ENCODE measurements at places on chromosomes 4 and X.

DNA sequence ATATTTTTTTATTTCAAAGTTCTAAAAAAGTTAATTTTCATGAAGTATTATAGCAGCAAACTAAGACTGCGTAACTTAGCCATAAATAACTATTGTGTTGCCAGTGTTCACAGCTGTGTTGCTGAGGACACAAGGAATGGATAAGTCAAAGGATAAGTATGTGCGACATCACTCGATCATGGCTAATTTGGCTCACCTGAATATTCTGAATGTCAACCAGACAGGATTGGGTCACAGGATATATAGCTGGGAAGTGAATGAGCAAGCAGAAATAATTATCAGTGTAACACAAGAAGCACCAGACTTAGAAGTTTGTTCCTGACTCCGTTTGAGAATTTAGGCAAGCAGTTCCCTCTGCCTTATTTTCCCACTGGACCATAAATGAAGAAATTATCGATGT, 33.9 kb downstream of the PRDM8 start:
- H3K27me3 ChIP-seq: peaks cover 13% of the 10 kb centered on the region
- H3K4me1 ChIP-seq: no peaks in the 10 kb centered on the region
- H3K27ac ChIP-seq: no peak overlapping the region
- H3K36me3 ChIP-seq: no peaks in the 10 kb centered on the region
- no peak overlapping the region for H3K4me3 ChIP-seq

GRCh38 chr4:109113521-109113920, 188.9 kb downstream of the COL25A1 start:
- DNase-seq: no peak
- H3K27me3 ChIP-seq: peaks cover 14% of the 10 kb centered on the region
- no peaks in the 10 kb centered on the region for H3K4me1 ChIP-seq
- no peak overlapping the region for H3K4me3 ChIP-seq

- no peaks in the 10 kb centered on the region for H3K4me1 ChIP-seq
- no peak overlapping the region for H3K27ac ChIP-seq
- no peak for DNase-seq
Observed at GRCh38 chr4:169573889-169574288, 38.5 kb downstream of the NEK1 start.

DNA sequence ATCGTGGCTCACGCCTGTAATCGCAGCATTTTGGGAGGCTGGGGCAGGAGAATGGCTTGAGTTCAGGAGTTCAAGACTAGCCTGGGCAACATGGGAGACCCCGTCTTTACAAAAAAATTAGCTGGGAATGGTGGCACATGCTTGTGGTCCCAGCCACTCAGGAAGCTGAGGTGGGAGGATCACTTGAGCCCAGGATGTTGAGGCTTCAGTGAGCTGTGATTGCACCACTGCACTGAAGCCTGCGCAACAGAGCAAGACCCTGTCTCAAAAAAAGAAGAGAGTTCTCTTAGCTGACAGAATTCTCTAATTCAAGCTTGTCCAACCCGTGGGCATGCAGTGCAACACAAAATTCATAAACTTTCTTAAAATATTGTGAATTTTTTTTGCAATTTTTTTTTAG, 95.6 kb upstream of the CBR4 start:
- H3K27ac ChIP-seq: no peak overlapping the region
- no peak for DNase-seq
- peaks cover 3% of the 10 kb centered on the region for H3K27me3 ChIP-seq

GRCh38 chr4:25098964-25099891, 61.0 kb downstream of the SEPSECS start:
- H3K4me3 ChIP-seq: no peak overlapping the region

DNA sequence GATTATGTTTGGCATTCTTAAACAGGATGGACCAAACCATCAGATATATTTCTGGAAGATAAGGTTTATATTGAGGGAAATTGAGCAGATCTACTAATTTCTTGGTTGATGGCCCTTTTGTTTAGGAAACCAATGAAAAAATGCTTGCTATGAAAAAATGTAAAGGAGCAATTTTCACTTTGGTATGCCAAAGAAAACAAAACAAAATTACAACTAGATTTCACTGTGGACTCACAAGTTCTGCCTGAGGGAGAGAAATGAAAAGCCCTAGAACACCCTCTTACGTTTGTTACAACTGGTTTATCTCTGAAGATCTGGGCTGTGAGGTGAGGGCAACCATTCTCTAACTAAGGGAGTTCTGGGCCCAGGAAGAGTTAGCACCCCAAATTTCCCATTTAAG, 122.5 kb upstream of the IL15 start:
- no peak overlapping the region for H3K4me3 ChIP-seq
- H3K4me1 ChIP-seq: no peaks in the 10 kb centered on the region
- DNase-seq: no peak
- H3K27me3 ChIP-seq: no peaks in the 10 kb centered on the region

GRCh38 chr4:101941816-101942358, 151.4 kb downstream of the BANK1 start:
- no peaks in the 10 kb centered on the region for H3K36me3 ChIP-seq
- H3K27me3 ChIP-seq: peaks cover 15% of the 10 kb centered on the region
- H3K4me3 ChIP-seq: no peak overlapping the region
- no peaks in the 10 kb centered on the region for H3K4me1 ChIP-seq

DNA sequence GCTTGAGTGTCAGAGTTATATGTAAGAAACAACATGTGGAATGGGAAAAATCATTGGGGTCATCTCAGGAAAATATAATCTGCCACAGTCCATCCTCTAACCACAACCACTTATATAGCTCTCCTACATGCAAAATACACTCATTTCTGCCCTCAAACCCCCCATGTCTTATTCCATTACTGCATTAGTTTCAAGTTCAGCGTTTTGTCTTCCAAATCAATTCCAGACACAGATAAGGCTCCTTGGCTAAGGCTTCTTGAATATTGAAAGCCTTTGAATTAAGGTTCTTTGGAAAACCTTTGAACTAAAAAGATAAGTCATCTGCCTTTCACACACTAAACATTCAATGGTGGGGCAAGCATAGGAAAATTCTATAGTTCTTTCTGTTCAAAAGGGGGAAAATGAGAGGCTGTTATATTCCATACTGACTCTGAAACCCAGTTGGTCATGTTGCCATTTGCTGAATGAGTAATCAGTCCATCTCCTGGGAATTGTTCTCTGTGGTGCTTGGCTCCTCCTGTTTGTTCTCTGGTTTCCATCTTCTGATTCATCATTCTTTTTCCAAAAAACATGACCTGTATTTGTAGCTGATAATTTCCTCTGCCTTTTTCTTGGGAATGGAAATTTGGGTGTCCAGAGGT, 218.7 kb downstream of the BMPR1B start:
- H3K36me3 ChIP-seq: no peaks in the 10 kb centered on the region
- H3K27me3 ChIP-seq: no peaks in the 10 kb centered on the region
- no peak for DNase-seq
- H3K4me3 ChIP-seq: no peak overlapping the region
- H3K27ac ChIP-seq: no peak overlapping the region

DNA sequence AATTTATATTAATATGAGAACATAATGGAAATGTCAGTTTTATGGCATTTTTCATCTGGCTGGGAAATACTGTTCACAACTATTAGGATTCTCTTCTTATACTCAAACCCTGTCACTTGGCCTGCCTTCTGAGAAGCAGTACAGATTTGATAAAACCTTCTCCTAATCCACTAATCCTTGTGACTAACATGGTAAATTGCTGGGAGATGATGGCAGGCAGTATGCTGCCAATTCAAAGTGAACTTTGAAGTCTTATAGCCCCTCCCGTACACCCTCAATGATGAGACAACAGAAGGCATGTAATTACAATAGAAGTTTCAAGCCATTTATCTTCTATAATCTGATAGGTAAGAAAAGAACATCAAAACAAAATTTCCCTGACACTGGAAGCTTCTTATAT, 36.9 kb downstream of the PAQR3 start:
- H3K36me3 ChIP-seq: peaks cover 8% of the 10 kb centered on the region
- no peaks in the 10 kb centered on the region for H3K27me3 ChIP-seq
- H3K4me3 ChIP-seq: no peak overlapping the region
- DNase-seq: no peak
- H3K4me1 ChIP-seq: peaks cover 2% of the 10 kb centered on the region

DNA sequence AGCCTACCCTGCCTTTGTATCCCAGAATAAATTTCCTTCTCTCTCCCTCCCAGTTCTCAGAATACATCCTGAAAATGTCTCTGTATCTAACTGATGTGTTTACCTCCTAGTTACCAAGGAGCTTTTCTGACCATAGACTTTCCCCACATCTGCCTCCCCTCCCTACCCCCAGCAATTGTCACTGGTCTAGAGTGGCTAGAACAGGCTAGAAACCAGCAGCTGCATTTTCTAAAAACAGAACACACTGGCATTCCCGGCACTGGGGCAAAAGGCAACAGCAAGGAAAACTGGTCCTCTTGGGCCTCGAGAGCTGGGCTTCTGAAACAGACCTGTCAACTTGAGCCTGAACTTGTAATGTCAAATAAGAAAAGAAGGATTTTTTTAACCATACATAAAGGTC, 16.4 kb downstream of the TASL start:
- no peaks in the 10 kb centered on the region for H3K4me1 ChIP-seq
- H3K36me3 ChIP-seq: peaks cover 12% of the 10 kb centered on the region
- no peak overlapping the region for H3K27ac ChIP-seq
- DNase-seq: no peak

DNA sequence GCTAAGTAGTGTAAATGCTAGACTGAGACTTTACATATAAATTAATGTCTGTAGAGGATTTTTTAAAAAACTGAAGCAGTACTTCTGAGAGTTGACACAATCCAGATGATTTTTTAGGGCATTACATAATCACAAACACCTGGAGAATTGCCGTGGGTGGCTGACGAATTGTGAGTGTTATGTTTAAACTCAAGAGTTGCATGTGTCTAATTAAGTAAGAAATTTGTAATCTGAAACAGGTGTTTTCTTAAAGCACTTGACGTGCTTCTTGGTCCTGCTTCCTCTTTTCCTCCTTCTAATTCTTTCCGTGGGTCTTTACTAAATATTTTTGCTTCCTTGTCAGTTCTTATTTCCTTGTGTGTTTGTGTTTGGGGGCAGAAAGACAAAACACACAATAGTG, 27.8 kb downstream of the PIR start:
- H3K4me3 ChIP-seq: no peak overlapping the region
- H3K27ac ChIP-seq: no peak overlapping the region
- no peaks in the 10 kb centered on the region for H3K36me3 ChIP-seq

DNA sequence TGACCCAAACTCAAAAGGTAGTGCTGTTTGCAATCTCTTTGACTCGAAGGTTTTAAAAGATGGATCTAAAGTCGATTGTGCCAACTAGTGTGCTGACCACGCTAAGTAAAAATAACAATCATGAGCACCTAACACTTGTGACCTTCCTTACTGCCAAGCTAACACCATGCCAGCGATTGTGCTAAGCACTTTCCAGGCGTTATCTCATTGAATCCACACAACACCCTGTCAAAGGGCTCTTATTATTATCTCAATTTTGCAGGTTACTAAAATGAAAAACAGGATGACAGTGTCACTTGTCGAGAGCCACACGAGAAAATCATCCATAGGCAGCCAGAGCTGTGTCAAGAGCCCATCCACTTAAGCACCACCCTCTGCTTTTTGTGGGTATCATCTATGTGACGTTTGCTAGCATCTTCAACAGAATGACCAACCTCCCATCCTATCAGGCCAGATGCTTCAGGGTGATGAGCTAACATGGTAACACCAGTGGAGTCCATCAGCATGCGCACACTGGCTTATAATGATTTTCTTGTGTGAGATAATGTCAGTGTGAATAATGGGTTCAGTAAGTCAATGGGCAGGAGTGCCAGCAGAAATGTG, 893 bp upstream of the GAB3 start:
- H3K27ac ChIP-seq: no peak overlapping the region
- peak overlapping the region; percentile 70 for H3K4me3 ChIP-seq
- no peaks in the 10 kb centered on the region for H3K27me3 ChIP-seq

- H3K36me3 ChIP-seq: no peaks in the 10 kb centered on the region
- no peaks in the 10 kb centered on the region for H3K27me3 ChIP-seq
- no peak overlapping the region for H3K27ac ChIP-seq
- H3K4me1 ChIP-seq: peaks cover 8% of the 10 kb centered on the region
- DNase-seq: no peak
- H3K4me3 ChIP-seq: no peak overlapping the region
Observed at GRCh38 chr4:79673898-79674297, 265.9 kb upstream of the GK2 start.

- H3K4me3 ChIP-seq: no peak overlapping the region
- H3K36me3 ChIP-seq: peaks cover 1% of the 10 kb centered on the region
- H3K4me1 ChIP-seq: no peaks in the 10 kb centered on the region
- H3K27ac ChIP-seq: no peak overlapping the region
- no peaks in the 10 kb centered on the region for H3K27me3 ChIP-seq
- DNase-seq: no peak
Observed at GRCh38 chr4:159777689-159778088, 674.8 kb downstream of the RAPGEF2 start.

DNA sequence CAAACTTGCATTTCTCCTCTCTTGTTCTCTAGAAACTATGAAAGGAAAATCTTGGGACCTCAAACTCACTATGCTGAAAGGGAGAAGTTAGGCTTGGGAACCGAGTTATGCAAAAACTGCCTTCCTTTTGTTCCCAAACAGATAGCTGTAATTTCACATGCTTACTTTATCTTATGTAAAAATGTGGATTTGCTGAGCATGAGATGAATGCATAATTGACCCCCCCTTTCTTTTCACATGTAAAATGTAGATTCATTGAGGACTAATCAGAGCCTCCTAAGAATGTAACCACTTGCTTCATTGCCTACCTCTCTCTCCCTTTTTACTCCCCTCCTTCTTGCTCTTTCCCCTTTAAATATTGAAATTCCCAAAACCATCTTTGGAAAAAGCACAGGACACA, 18.0 kb downstream of the TBC1D9 start:
- H3K36me3 ChIP-seq: no peaks in the 10 kb centered on the region
- no peak overlapping the region for H3K4me3 ChIP-seq
- no peak for DNase-seq
- peaks cover 24% of the 10 kb centered on the region for H3K27me3 ChIP-seq

- peaks cover 5% of the 10 kb centered on the region for H3K4me1 ChIP-seq
- DNase-seq: peak; percentile 75
- H3K27ac ChIP-seq: no peak overlapping the region
- no peaks in the 10 kb centered on the region for H3K36me3 ChIP-seq
- H3K4me3 ChIP-seq: peak overlapping the region; percentile 51
- H3K27me3 ChIP-seq: no peaks in the 10 kb centered on the region
Observed at GRCh38 chrX:153609917-153610835, 11.2 kb upstream of the CCNQ start.

DNA sequence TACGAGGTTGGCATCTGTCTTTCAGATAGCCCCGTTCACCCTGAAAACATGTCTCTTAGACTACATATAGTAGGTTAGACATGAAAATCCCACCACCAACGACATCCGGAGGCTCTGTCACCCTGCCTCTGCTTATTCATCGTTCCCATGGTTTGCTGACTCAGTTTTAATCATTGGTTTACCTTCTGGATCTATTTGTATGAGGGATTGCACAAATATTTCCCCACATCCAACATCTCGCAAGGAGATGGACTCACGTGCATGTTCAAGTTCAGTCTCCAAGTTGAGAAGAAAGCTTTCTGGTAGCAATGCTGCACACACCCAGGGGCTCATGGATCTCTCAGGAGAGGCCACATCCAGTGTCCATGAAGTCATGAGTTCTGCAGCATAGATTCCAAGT, 10.8 kb downstream of the CETN2 start:
- no peak for DNase-seq
- H3K27me3 ChIP-seq: no peaks in the 10 kb centered on the region
- no peaks in the 10 kb centered on the region for H3K36me3 ChIP-seq
- H3K27ac ChIP-seq: no peak overlapping the region

GRCh38 chrX:30312858-30313257, 3.7 kb upstream of the NR0B1 start:
- H3K4me1 ChIP-seq: no peaks in the 10 kb centered on the region
- no peak overlapping the region for H3K27ac ChIP-seq
- H3K27me3 ChIP-seq: peaks cover 15% of the 10 kb centered on the region
